ENCODE measurements at places on chromosomes 6 and 20.
A peak's percentile ranks its signal among the peaks of the same experiment; 100 is the strongest.

DNA sequence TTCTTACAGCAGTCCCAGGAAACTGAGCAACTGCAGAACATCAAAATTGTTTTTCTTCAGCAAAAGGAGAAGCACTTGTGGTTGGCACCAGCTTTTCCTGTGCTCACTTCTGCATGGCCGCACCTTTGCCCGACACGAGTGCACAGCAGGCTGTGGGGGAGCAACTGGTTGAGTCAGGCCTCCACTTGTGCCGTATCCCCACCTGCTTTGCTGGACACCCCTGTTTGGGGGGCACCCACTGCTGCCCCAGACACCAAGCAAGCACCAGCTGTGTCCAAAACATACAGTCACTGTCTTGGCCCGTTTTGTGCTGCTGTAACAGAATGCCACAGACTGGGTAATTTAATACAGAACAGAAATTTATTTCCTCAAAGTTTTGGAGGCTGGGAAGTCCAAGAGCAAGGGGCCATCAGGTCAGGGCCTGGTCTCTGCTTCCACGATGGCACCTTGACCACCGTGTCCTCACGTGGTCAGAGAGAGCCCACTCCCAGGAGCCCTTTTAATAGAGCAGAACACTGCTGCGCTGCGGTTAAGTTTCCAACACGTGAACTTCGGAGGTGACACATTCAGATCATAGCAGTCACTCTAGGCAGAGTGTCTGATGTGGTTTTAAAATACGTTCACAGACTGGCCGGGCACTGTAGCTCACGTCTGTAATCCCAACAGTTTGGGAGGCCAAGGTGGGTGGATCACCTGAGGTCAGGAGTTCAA, 8.7 kb upstream of the GMEB2 start:
- peak; percentile 67 for DNase-seq

DNA sequence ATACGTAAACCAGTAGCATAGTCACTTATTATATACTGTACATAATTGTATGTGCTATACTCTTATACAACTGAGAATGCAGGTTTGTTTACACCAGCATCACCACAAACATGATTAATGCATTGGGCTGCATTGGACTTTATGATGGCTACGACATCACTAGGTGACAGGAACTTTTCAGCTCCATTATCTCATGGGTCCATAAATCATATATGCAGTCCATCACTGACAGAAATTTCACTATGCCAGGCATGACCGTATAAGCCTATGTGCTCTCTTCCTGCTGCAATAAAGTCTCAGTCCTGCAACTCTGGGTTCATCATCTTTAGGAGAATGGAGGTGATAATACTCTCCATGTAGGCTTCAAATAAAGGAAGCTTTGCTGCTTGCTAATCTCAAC, 45.4 kb downstream of the ALDH5A1 start:
- DNase-seq, result no peak

DNA sequence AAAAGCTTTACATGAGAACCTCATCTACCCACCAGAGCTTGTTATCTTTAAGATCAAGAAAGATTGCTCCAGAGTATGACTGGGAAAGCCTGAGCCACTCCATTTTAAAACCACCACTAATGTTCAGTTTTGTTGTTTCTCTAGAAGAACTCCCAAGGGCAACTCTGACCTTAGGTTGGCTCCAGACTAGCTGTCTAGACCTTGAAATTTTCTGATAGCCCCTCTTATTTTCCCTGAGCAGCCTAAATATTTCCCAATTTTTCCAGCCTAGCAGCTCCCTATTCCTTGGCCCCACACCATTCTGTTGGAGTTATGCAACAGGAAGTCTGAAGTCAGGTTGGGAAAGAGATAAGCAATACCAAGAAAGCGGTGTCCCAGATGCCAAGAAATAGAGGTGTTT, 84.6 kb upstream of the TCF21 start:
- no peak for DNase-seq

DNA sequence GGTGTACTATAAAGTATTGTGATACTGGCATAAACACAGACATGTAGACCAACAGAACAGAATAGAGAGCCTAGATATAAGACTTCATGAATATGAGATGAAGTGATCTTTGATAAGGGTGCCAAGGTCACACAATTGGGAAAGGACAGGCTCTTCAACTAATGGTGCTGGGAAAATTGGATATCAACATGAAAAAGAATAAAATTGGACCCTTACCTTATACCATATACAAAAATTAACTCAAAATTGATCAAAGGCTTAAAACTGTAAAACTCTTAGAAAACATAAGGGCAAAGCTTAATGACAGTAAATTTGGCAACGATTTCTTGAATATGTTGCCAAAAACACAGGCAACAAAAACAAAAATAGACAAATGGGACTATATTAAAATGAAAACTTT, 44.8 kb upstream of the TRAM2 start:
- no peak for DNase-seq

- no peak for DNase-seq
Observed at GRCh38 chr6:170405311-170405975, 98.9 kb downstream of the FAM120B start.

GRCh38 chr6:155388591-155388990, 67.0 kb downstream of the NOX3 start:
- no peak for DNase-seq

DNA sequence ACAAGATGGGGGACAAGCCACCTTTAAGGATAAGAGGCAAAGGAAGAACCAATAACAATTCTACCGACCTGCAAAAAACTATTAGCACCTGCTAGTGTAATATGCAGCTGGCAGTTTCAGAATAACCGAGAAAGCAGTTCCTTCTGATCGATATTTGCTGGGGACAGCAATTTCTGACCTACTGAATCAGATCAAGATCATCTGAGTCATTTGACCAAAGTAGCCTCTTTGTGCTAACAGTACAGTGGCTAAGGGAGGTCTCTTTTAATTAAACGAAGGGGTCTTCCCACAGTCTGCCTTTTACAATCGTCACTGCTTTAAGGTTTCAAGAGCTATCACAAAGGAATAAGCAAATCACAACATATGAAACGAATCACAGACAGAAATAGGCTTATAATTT, 318.9 kb downstream of the BTBD9 start:
- DNase-seq, result no peak

DNA sequence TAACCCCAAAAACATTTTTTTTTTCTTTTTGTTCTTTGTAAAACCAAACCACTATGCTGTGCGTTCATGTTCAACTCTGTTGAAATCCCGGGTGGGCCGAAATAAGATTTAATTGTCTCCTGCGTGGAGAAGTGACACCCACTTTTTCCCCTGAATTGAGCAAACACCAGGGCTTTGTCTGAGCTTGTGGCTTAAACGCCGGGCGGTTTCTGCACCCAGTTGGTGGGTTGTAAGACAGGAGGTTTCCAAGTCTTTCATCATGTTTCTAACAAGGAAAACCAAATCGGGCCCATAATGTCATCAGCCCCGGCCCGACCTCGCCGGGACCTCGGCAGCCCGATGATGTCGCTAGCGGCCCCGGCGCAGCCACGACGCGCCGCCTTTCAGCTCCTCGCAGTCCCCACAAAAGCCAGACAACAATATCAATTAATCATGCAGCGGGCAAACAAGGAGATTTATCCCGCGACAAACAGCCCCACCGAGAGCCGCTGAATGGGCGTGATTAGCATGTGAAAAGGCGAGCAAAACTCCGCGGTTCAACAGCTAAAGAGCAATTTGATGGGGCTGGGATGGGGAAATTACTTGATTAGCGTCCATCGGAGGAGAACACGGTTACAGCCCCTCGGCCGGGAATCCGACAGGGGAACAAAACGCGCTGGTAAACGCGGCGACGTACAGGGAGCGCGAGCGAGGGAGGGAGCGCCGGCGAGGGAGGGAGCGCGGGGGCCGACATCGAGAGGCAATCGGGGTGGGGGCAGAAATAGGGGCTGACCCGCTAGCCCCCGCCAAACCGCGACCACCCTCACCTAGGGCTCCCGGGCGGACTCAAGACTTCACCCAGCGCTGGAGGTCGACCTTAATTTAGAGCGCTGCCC, 5.3 kb downstream of the LINC00237 start:
- peak; percentile 25 for DNase-seq

- DNase-seq, result no peak
Observed at GRCh38 chr6:109055771-109056235, 38.8 kb downstream of the SESN1 start.

DNA sequence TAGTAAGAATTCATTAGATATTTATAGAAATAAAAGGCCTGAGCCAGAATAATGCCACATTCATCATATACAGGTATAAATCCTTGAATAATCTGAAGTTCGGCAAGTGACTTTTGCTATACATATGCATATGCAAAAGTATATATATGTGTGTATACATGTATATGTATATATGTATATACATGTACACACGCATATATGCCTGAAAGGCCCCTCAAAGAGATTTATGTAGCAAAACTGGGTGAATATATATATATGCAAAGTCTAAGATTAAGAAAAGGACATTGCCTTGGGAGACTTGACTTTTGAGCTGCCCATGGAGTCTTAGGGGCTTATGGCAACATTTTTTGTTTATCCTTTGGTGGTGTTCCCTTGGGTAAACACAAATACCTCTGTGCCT, 231.4 kb downstream of the BMP2 start:
- DNase-seq, result no peak

GRCh38 chr6:68967549-68968300, 332.6 kb downstream of the ADGRB3 start:
- peak; percentile 58 for DNase-seq

- no peak for DNase-seq
Observed at GRCh38 chr6:7132398-7133035, 24.8 kb downstream of the RREB1 start.

DNA sequence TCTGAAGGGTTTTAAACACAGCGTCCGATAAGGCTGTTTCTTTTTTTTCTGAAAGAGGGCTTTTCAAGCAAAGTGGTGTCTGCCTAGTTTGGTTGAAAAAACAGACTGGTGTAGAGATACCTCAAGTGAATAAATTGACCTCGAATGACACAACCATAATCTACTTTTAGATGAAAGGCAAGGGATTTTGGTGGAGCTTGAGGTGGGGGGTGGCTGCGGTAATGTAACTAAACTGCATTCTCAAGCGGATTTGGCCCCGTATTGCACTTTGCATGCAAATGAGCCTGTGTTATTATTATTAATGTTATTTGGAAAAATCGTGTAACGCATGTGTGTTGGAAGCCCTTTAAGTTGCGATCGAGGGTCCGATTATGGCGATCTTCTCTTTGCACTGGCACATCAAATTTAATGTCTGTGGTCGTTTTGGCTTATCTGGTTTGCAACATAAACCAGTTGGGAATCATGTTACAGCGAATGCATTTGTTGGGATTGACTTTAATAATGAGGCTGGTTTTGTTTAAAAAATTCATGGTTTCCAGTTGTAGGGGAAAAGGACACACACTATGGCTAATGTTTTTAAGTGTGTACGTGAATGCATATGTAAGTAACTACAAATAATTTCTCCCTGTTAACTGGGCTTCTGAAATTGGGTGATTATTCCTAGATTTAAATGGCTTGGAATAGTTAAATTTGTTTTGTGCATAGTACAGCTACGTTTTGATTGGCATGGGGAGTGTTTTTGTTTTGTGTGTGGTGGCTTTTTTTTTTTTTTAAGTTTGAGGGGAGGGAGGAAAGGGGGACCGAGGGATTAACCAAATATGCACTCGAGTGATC, 1.0 kb downstream of the JARID2 start:
- DNase-seq, result peak; percentile 32

- DNase-seq, result no peak
Observed at GRCh38 chr20:52971498-52972189, 514 bp upstream of the TSHZ2 start.

DNA sequence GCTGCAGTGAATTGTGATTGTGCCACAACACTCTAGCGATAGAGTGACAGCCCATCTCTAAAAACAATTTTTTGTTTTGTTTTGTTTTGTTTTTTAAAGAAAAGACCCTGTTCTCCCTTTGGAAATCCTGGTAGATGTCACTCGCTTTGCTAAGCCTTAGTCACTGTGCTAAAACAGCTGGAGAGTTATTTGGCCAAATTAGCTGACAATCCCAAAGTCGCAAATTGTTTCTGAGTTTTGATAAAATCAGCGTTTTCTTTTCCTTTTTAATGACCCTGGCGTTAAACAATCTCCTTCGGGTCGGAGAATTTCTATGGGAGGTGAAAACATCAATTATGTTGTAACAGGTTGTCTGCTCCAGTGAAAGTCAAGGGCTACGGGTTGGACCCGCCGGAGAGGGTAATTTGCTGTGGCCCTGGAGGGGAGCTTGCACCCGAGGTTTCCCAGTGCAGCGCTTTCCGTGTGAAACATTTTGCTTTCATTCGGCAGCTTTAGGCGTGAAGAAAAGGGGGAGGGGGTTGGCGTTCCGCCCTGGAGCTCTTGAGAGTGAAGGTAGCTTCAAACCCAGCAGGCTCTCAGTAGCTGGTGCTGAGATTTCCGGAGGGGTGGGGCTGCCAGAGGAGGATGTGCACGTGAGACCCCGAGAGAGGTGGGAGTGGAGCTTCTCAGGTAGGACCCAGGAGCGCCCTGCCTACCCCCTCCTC, 296.6 kb downstream of the PHACTR1 start:
- peak; percentile 2 for DNase-seq

- peak; percentile 25 for DNase-seq
Observed at GRCh38 chr6:96907498-96907897, 9.8 kb upstream of the NDUFAF4 start.

- peak; percentile 46 for DNase-seq
Observed at GRCh38 chr6:41200901-41201763, at the start of gene TREML2. TSS of gene TREML2 (minus strand) at chr6:41201149. CDS start at chr6:41201008, 141 bp downstream.

DNA sequence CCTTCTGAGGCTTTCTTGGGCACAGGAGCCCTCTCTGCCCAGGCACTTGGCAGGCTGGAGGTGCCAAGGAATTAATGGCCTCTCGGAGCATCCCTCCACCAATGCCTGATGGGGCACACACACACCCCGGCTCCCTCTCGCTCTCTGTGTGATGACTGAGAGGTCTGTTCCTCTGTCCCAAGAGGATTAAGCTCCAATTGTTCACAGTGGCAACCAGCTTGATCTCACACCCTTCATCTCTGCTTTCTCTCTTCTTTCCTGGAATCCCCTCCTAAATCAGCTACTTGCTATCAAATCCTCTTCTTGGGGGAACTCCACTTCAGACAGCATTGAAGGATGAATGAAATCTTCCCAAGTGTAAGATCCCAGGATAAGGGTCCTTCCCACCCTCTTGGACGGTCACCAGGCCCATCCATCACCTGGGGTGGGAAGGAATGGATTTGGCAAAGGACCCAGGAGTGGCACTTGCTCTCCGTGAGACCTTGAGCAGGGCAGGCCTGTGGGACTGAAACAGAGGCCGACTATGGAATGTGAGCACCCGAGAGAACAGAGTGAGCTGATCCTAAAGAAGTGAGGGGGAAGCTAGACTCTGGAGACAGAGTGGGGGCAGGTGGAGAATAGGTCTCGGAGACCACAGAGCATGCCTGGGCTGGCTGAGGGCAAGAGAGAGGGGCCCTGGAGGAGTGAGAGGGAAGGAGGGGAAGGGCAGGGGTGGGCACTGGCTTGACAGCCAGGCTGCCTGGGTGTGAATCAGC, 93.6 kb downstream of the GRM4 start:
- DNase-seq, result no peak

- DNase-seq, result no peak
Observed at GRCh38 chr6:45002390-45003105, 325.6 kb upstream of the RUNX2 start.

All from activated naive CD8-positive, alpha-beta T cell treated with anti-CD3 and anti-CD28 coated beads, Interleukin-2, amount 50 U/mL, for 24 hours (primary cell).